ENCODE measurements at places on chromosomes 16 and 17.

GRCh38 chr17:79570653-79571052, 40.2 kb downstream of the RBFOX3 start:
- no peak for DNase-seq

- DNase-seq, result no peak
Measured at GRCh38 chr16:24681793-24682192, 47.7 kb upstream of the TNRC6A start.

- DNase-seq, result no peak
Measured at GRCh38 chr17:48228720-48229119, 121.2 kb downstream of the SNX11 start.

- DNase-seq, result no peak
Measured at GRCh38 chr16:21610766-21611165, 11.4 kb downstream of the METTL9 start.
